Caki2 (cell line): ENCODE measurements at places on chromosomes 5 and 9. TPM values are rescaled to one million over a fixed set of nuclear protein-coding genes. Genes with fewer than 3 reads are reported as not detected.

- DNase-seq, result no peak
These were observed 188.6 kb downstream of the NR3C1 start for GRCh38 chr5:143214890-143215289.

GRCh38 chr5:59115345-59115744, 532.5 kb downstream of the RAB3C start:
- DNase-seq, result no peak

DNA sequence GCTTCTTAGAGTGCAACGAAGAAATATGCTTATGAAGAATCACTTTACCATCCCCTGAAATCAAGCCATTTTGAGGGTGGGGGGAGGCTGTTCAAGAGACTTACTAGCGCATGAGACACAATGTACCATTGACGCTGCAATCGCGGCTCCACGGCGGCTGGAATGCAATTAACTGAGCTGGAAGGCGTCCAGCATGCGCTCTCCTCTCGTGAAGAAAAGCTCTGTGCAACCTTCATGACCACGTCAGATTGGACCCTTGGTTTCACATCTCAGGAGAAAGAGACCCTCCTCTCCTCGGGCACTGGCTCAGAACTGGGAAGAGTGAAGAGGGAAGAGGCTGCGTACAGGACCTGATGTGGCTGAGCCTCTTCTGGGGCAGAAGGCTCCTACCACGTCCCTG, 138.5 kb upstream of the IRX2 start:
- no peak for DNase-seq

The LHX2 gene
- 4.0 and 17.2 TPM in 2 replicates for total RNA-seq
